AG08396 (cell line): ENCODE measurements at places on chromosomes 11 and 22.
A peak's percentile ranks its signal among the peaks of the same experiment; 100 is the strongest.

DNA sequence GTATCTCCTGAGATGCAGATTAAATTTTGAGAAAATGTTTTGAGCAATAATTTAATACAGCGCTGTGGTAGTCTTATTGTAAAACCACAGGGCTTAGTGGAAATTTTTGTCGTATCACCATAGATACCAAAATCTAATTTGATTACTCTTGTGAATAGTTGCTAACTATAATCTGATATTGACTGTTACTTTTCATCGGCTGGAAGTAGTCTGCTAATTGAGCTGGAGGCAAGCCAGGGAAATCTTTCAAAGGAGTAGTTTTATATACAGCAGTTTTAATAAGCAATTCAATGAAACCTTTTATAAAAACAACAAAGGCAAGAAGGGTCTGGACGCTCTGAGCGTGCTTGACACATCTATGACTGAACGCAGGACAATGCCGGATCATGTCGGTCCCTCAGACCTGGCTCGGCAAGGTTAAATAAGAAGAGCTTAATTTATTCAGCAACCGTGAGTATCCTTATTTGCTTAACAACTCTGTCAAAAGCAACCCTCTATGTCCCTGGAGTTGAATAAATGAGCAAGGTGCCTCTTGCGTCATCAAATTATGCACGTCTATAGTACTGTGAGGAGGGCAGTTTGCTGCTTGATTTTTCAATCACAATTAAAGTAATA, 121.2 kb downstream of the NCAM1 start:
- DNase-seq = no peak

- no peak for DNase-seq
Observed at GRCh38 chr22:23205339-23206049, 25.2 kb downstream of the BCR start.

DNA sequence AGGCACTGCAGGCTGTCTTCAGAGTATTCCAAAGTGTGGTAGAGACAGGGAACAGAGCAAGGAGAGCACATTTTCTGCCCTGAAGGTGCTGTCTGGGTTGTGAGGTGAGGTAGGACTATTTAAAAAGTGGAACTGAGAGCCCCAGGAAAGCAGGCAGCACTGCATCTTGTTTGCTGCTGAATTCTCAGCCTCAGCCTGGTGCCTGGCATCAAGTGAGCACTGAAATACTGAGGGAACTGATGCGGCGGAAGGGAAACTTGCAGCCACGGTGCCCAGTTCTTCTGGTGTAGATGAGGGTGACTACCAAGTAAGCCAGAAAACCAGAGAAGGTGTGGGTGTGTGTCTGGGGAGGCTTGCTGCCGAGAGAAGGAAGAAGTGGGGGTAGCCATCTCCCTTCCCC, 59.5 kb downstream of the TNRC6B start:
- DNase-seq = no peak

DNA sequence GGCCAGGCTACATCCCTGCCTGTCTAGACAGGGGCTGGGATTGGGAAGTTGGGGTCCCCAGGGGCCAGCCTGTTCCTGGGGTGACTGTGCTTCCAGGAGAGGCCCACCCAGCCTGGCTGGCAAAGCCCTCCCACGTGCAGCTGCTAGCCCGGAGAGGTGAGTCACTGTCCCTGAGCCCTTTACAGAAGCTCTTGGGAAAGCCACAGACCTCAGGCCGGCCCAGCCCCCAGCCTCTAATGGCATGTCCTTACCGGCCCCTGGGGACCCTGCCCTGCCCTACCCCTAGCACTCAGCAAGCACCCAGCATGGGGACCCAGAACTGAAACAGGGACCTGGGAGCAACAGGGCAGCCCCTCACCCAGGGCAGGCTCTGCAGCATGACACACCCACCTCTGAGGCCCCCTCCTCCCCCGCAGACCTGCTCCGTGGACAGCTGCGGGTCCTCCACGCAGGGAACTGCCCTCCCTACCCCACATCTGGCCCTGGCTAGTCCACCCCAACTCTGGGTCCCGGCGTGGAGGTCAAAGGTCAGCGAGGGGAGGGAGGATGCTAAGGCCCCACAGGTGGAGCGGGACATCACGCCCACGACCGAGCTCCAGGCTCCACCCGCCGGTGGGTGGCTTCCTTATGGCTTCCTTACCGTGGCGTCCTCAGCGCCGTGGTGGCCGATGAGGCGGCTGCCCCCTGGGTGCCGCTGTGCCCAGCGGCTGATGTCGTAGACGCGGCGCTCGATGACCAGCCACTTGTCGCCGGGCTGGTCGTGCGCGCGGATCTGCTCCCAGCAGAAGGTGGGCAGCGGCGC, 615 bp downstream of the FADS3 start:
- peak; percentile 81 for DNase-seq

DNA sequence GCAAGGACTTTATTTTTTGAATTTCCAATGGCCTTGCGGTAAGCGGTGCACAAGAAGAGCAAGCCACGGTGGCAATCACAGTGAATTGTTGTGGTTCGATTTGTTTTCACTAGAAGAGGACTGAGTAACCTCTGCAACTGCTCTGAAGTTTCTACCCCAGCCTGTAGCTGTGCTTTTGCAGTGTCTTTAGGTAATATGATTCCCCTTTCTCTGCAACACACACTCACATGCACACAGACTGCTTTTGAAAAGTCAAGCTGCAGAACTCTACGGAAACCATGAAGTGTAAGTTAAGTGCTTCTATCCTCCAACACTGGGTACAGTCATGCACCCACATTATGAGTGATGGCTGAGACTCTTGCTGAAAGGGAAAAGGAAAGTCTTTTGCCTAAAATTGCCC, 38.4 kb downstream of the CD44 start:
- no peak for DNase-seq

DNA sequence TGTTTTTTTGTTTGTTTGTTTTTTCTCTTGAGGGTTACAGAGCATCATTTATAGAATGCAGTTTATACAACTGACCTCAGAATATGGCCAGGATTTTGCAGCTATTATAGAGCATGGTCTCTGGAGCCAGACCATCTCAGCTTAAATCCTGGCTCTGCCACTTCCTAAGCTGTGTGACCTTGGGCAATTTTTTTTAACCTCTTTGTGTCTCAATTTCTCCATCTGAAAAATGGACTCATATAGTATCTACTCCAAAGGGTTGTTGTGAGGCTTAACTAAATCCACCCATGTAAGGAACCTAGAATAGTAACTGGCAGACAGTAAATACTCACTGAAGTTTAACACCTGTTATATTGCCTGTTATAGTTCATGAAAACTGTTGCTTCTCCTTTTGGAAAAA, 8.3 kb upstream of the DGAT2 start:
- DNase-seq = no peak

DNA sequence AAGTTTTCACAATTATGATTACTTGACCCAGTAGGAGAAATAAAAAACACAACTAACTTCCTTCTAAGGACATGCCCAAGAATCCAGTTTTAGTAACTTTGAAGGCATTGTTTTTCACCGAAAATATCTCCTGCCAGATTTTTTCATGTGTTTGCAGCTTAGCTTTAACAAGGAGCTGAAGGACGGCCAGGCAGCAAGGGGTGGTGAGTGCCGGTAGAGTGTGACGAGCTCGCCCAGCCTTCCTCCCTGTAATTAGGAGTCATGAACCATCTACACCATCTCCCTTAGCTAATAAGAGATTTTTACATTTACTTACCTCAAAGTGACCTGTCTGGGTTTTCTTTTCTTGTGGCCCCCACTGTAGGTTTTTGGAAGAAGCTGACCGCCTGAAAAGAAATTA, 72.0 kb downstream of the BMAL1 start:
- DNase-seq = no peak

DNA sequence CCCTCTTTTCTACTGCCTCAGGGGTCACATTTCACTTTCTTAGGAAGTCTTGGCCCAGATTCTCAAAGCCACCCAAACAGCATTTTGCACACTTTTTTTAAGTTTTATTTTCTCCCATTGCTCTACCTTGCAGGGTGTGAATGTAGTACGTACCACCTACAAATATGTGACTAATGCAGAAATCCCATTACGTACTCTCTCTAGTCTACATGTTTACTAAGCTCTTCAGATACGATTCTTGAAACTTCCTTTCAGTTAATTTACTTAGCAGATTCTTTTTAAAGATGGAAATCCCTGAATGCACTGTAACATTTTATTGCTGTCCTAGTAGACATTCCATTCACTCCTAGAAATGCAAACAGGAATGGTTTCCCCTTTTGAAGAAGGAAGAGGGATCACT, 61.3 kb downstream of the LRRC4C start:
- no peak for DNase-seq

GRCh38 chr11:11543656-11544055, 78.1 kb downstream of the GALNT18 start:
- DNase-seq = no peak

GRCh38 chr11:35787013-35787504, 124.5 kb downstream of the TRIM44 start:
- peak; percentile 24 for DNase-seq

GRCh38 chr22:49291169-49291568, 536.5 kb downstream of the BRD1 start:
- no peak for DNase-seq

DNA sequence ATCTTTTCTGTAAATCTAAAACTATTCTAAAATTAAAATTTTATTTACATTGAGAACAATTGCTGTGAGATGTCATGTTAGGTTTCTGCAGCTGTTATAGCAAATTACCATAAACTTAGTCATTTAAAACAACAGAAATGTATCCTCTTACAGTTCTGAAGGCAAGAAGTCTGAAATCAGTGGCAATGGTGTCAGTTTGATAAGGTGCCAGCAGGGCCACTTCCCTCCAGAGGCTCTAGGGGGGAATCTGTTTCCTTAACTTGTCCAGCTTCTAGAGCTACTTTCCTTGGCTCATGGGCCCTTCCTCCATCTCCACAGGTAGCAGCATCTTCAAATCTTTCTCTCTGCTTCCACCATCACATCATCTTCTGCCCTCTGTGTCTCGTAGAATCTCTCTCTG, 23.0 kb downstream of the MOGAT2 start:
- DNase-seq = no peak

DNA sequence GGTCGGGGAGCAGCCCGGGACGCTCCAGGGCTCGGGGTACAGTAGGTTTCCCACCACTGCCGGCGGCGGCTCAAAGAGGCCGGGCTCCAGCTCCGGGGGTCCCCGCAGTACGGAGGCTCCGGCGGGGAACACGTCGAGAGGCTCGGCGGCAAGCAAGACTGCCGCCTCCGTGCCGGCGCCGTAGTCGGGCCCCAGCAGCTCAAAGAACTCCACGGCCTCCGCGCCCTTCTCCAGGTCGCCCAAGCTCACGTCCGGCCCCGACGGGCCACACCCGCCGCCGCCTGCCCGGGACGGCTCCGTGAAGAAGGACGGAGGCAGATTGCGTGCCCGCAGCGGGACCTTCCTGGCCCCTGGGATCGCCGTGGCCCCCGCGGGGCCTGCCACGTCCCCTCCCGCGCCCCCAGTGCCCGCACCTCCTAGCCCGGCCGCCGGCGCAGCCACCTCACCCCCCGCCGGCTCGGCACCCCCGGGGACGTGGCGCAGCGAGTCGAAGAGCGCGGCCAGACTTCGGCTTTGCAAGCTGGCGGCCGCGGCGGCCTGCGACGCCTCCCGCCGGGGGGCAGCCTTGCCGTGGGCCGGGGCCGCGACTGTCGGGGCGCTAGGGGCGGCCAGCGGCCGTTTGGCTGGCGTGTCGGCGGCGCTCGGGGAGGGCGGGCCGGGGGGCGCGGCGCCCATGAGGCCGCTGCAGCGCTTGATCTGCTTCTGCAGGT, 775 bp downstream of the FAM181B start:
- no peak for DNase-seq

GRCh38 chr11:60455531-60456042, at the start of gene MS4A1:
TSS of gene MS4A1 (plus strand) at chr11:60455847. CDS start at chr11:60462375, 6,528 bp downstream.
- no peak for DNase-seq

DNA sequence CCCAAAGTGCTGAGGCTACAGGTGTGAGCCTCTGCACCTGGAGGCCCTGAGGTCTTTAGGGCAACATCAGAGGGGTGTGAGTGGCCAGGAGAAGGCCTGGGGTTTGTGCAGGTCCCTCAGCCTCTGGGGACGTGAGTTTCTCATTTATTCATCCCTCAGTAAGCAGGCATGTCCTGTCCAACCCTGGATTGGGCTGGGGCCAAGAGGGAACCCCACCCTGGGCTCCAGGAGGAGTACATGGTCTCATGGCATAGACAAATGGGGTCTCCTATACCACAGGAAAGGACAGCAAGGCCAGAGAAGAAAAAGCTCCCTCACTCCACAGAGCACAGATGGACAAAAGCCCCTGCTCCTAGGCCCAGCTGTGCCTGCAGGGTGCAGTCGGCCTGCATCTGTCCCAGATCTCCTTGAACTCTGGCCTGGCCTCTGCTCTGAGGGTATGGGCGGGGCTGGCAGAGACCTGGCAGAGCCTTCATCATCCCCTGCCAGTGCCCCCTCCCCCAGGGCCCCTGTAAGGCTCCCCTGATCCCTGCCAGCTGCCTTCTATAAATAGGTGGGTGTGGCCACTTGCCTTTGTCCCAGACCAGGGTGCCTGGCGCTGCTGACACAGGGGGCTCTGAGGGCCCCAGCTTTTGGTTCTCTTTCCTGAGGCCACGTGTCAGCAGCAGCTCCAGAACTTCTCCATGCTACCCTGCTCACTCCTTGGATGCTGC, 34.6 kb downstream of the A4GALT start:
- no peak for DNase-seq

DNA sequence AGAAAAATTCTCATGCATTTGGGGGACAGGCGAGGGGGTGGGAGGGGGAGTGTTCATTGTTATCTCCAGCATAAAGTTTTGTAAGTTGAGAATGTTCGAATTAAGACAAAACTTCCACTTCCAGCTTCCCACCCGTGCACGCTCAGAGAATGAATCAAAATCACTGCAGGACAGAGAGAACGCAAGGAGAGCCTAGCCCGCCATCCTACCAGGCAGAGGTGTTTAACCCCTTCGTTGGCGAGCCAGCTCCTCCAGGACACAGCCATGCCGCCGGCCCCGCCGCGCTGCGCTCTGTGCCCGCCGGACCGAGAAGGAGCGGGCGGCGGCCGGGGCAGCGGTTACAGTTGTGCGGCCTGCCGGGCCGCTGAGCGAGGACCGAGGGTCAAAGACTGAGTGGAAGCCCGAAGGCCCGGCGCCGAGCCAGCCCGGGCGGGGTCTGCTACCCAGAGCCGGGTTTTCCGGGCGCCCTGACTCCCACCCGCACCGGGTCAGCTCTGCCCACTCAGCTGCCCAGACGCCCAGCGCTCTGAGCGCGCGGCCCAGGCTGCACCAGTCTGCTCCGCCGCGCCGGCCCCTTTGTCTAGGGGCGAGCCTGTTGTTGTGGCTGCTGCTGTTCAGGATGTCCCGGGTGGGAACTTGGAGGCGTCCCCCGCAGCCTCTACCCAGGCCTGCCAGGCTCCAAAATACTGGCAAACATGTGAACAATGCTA, at the start of gene NOX4:
TSS of gene NOX4 (minus strand) at position 395 of the 710 bp plus-strand sequence. CDS start at position 266, 129 bp downstream.
- DNase-seq = peak; percentile 55

DNA sequence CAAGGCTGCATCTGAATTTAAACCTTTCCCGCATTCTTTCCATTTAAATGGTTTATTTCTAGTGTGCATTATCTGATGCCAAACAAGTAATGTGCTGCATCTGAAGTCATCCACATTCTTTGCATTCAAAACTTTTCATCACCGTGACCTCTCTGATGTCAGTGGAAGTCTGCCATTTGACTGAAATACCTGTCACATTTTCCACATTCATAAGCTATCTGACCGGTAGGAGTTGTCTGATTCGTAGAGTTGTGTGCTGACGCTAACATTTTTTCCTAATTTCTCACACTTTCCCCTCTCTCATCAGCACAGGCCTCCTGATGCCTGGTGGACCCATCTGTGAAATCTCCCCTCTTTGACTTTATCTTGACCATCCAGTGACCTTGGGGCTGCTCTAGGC, 79.9 kb upstream of the BARX2 start:
- DNase-seq = no peak
